ENCODE measurements at places on chromosomes 6 and 20.

DNA sequence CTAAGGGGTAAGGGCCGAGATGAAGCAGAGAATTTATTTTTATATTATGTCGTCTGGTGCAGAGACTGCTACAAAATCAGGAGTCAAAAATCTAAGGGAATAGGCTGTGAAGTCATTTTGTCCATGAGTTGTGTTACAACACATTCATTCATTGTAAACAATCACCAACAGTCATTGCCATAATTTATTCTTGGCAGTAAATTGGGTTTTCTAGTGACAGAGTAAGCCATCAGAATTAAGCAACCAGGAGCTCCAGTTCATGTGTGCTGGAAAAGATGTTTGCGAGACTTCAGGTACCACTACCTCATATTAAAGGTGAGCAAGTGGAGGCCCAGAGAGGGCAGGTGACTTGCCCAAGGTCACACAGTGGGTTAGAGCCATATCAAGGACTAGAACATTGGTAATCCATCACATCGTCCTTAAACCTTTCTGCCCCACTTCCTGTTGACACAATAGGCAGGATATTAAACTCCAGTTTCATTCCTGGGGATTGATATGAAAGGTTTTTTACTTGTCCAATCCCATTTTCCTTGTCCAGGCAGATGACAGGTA is 46.0 kb downstream of the E2F3 start:
- no peak for DNase-seq

GRCh38 chr6:3849681-3850450 is 693 bp downstream of the FAM50B start:
- DNase-seq: peak; percentile 25

GRCh38 chr6:11428371-11428770 is 109.2 kb upstream of the TMEM170B start:
- DNase-seq: no peak

GRCh38 chr20:46995561-46996142 is 101.0 kb downstream of the EYA2 start:
- peak; percentile 73 for DNase-seq

DNA sequence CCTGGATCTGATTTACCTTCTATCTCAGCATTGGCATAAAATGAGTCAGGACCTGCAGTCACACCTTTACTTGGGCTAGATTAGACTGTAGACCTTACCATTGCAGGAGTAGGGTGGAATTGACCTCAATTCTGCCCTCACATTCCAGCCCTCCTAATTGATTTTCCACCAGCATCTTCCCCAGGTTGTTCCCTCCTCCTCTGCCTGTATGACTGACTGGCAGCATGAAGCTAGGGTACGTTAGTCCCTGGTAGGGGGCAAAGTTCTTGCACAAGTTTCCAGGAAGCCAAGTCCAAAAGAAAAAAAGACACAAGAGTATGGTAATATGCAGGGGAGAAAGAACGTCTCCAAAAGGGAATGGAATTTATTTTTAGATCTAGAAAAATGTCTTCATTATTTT is 225.6 kb upstream of the FLRT3 start:
- no peak for DNase-seq

GRCh38 chr6:41713159-41713649 is 22.2 kb downstream of the TFEB start:
- no peak for DNase-seq

GRCh38 chr6:396126-396520 is 4.6 kb downstream of the IRF4 start:
- no peak for DNase-seq

GRCh38 chr6:54519161-54519560 is 210.9 kb downstream of the TINAG start:
- no peak for DNase-seq

DNA sequence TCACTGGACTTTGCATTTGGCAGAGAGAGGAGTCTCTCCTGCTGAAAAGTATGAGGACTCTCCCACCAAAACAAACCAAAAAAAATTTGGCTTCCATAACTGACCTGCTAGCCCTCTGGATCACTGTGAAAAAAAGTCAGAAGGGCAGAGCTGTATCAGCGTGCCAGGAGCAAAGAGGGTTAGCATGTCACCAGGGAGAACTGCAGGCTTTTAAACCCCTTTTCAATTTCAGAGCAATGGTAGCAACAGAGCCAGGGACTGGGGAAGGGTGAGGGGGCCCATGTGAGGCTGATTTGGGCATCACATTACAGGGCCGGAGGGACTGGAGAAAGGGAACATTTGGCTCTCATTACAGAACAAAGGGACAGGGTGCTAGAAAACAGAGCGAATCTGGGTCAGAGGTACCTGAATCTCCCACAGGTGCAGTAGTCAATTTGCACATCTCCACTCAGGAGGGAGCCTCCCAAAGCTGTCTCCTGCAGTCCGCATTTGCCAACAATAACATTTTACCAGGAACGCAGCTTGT is 185.7 kb upstream of the EYA4 start:
- no peak for DNase-seq

DNA sequence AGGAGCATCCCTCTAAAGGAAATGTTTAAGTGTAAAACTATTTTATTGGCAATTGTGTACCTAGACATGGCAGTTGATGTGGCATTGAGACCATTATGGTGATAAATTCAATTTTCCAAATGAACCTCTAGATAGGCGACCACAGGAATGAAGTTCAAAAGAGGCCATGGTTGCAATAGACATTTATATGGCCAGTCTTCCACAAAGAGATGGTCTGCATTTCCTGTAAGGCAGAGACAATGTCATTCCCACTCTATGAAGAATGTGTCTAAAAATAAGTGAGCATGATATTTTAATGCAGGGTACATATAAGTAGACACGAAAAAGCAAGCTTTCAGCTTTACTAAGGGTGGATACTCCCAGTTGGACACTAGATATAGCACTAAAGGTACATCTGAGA is 40.9 kb downstream of the THEMIS start:
- no peak for DNase-seq

DNA sequence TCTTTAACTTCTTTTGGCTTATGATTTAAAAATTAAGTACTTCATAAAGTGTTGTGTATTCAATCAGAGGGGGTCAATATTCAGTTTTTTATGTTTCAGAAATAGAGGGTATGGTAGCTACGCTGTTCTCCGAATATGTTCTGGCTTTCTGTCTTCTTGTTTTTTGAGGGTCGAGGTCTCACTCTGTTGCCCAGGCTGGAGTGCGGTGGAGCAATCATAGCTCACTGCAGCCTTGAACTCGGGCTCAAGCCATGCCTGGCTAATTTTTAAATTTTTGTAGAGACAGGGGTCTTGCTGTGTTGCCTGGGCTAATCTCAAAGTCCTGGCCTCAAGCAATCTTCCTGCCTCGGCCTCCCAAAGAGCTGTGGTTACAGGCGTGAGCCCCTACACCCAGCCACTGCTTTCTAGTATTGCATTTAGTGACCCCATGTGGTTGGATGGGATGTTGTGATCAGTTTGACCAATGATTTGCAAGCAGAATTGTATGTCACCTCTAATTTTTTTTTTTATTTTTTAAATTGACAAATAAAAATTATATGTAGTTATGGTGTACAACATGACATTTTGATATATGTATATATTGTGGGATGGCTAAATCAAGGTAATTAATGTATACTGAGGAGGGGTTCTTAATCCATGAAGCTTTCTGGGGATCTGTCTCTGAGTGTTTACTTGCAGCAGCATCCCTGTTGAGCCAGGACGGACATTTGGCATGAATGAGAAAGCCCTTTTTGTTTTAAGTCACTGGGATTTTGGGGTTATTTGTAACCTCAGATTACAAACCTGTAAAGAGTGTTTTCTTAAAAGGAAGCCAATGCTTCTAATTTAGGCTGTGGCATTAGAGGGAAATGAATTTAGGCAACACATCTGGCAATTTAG is 38.5 kb upstream of the DEK start:
- no peak for DNase-seq

DNA sequence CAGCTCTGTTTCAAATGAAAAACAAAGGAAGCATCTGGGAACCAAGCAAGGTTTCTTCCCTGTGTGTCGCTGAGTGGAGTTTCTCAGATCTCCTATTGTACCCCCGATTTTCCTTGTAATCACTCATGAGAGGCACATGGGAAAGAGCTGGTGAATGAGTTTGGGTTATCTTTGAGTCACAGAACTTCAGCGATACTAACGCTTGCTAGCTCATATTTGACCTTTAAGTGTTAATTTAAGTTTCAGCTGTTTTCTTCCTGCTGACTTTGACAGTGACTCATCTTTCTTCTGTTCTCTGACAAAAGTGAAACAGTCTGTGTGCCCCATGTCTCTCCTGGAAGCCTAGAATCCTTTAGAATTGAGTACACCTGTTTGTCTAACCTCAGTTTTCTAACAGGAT is 261.1 kb upstream of the RGS17 start:
- no peak for DNase-seq

DNA sequence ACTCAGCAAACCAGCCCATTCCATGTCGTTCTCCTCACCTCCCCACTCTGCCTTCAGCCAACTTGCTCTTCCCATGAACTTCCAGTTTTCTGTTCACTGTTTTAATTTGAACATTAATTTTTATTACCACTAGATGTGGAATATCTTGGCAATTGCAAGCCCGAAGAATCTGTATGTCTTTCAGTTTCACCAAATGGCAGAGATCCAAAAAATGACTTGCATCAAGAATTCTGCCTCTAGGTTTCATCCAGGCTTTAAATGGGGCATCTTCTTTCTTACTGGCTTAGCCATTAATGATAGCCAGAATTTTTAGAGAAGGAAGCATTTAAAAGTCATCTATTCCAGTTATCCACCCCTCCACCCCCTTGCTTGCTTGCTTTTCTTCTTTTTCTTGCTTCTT is 39.0 kb downstream of the CAP2 start:
- DNase-seq: no peak

DNA sequence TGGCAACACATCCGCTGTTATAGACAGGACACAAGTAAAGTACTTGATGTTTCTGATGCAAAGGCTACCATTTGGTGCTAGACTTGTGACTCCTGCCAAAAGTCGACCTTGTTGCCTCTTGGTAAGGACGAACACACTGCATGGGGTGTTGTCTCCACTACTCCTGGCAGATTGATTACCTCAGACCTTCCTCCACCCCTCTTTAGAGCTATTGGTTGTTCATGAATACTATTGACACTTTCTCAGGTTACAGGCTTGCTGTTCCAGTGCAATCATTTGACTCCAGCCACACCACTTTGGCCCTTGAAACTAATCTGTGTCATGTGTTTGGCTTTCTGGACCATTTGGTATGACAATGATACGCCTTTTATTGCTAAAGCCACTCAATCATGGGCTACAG is 62.3 kb downstream of the TRMT11 start:
- no peak for DNase-seq

- no peak for DNase-seq
Observed at GRCh38 chr6:99282479-99283062, 66.9 kb downstream of the FAXC start.

DNA sequence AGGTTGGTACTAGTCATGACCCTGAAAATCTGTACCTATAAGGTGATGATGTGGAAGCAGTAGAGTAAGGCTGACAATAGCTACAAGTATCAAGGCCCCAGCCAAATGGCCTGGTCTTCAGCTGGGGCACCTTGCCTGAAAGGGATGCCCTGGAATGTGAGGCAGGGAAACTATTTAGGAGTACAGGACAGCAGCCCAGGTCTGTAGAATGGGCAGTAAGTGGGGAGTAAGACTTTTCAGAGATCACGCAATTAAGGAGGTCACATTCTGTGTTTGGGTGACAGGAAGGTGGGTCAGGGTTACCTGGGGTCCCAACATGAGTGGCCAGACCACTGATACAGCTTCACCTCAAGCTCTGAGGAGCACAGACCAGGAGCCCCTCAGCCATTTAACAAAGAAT is 9.4 kb downstream of the SLC35F1 start:
- DNase-seq: no peak

GRCh38 chr20:60900618-60901017 is 351.4 kb upstream of the CDH4 start:
- DNase-seq: no peak

DNA sequence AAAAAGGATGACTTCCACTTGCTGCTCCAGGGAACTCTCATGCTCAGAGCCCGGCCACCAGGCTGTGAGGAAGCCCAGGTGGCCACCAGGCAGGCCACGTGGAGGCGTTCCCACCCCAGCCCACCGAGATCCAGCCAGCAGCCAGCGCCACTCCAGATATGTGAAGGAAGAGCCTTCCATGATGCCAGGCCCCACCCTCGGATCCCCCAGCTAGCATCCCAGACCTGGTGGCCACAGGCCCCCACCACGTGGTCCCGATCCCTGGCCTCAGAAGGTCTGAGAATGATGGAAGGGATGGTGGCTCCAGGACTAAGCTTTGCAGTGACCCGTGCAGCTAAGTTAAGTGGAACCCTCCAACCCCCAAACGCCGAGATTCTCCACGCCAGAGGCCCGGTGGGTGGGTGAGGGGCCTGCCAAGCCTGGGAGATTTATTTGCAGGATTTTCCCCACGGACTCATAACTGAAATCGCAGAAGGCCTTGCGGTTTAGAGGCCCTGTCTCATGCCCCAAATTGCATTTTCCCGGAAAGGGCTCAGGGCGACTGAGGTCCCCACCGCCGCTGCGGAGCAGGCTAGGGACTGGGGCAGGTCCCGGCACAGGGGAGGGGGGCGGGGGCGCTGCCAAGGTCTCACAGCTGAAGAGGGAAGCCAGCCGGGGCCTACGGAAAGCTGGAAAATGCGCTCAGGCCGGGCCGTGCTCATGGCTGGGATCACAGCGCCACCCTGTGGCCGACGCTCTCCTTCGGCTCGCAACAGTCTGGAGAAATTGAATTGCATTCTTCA is 31.1 kb upstream of the CST7 start:
- peak; percentile 85 for DNase-seq

DNA sequence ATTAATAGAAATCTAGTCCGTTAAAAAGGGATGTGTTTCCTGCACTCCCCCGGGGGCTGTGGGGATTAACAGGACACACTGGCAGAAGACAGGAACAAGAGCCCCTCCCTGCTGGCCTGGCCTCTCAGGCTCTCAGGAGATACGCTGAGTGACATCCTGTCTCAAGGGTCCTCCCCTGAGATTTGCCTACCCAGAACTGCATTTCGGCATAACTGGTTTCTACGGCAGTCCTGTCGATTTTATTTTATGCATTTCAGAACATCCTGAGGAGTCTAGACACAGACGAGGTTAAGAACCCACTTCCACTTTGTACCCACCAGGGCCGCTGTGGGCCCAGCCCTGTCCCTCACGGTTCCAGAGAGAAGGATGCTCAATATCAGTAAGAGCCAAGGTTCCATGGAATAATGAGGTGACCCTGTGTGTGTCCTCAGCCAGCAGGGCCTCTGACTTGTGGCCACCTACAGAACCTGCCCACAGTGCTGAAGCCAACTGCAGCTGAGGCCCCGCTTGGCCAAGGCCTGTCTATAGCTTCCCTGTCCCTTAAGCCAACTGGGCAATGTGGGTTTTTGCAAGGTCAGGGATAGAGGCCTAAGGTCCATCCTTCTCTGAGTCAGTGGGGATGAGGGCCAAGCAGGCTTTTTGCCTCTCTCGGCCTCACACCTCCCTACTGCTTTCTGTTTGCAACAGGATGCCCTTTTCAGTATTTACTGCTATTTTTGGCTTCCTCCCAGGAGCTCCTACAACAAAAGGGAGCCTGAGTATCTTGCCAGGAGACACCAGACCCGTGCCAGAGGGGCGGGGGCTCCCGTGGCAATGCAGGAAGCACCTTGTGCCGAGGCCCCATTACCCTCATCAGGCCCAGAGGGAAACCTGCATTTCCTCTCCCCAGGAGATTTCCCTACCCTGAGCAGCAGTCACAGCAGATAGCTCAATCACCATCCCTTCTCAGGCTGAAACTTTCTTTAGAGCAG is 14.7 kb downstream of the UQCC2 start:
- no peak for DNase-seq
